Ecto neural progenitor cell (in vitro differentiated cells): ENCODE measurements at places on chromosomes 13 and 19.
A peak's percentile ranks its signal among the peaks of the same experiment; 100 is the strongest.

DNA sequence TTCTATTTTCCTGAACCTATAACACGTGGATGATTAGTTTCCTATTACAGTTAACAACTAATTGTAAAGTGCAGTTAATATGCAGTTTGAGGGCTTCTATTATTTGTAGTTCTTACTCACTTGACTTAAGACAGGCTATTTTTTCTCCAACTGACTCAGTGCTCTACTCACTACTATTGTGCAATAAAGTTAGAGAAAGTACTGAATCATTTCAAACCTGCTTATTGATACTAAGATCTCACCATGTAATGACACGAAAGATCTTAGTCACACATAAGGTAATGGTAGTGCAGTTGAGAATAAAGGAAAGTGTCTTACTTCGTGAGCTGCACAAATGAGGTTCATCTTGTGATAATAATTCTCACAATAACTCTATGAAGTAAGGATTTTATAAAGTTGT is 22.8 kb upstream of the ITM2B start:
- DNase-seq = no peak

GRCh38 chr13:65260946-65261891 is 1968.9 kb downstream of the PCDH9 start:
- no peak for DNase-seq

- no peak for DNase-seq
These were observed 101.2 kb downstream of the SPRY2 start for GRCh38 chr13:80239571-80240255.

DNA sequence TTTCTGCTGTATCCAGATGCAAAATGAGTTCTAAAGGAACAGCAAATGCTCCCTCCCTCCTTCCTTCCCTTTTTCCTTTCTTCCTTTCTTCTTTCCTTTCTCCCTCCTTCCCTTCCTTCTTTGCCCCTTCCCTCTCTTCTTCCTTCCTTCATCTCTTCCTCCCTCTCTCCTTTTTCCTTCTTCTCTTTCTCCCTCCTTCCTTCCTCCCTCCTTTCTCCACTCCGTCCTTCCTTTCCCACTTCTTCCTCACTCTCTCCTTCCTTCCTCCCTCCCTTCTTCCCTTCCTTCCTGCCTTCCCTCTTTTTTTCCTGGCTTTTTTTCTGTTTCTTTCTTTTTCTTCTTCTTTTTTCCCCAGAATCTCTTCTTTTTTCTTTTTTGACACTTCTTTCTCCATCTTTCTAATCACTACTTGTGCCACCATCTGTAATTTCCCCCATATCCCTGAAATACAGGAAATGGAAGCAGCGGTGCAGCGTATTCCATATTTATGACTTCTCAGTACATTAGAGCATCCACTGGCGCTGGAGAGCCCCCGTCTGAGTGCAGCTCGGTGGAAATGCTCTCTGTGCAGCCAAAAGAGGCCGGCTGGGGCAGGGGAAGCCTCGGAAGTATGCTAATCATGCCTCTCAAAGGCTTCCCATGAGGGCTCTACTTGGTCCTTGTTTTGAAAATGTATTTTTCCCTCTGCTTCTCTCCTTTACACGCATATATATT is 275.6 kb downstream of the TSHZ3 start:
- no peak for DNase-seq

- DNase-seq = no peak
These were observed 33.6 kb upstream of the EPHX3 start for GRCh38 chr19:15265850-15266248.

DNA sequence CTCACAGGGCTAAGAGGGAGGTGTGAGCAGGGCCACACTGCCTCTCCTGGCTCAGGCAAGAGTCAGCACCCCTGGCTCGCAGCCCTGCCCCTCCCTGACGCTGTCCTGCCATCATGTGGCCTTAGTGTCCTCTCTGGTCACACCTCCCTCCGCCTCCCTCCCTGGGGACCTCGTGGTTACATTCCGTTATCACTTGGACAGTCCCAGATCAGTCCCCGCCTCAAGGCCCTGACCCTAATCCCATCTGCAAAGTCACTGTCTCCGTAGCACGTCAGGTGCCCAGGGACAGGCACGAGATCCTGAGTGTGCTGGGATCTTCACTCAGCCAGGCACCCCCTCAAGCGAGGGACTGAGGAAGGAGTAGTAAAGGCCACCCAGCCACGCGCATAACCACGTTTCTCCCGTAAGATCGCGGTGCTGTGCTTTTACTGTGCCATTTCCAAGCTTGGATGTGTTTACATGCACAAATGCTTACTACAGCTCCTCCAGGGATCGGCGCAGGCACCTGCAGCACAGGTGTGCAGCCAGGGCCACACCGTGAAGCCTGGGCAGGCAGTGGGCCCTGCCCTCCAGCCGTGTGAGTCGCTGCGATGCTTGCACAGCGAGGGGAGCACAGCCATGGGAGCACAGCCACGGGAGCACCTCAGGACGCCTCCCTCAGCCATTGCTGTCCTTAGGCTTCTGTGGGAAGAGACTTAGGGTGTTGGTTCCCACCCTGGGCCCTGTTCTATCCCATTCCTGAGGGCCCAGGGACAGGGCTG is 10.7 kb upstream of the TMEM255B start:
- DNase-seq = no peak

- DNase-seq = no peak
These were observed 11.0 kb upstream of the C2CD4C start for GRCh38 chr19:419721-420515.

DNA sequence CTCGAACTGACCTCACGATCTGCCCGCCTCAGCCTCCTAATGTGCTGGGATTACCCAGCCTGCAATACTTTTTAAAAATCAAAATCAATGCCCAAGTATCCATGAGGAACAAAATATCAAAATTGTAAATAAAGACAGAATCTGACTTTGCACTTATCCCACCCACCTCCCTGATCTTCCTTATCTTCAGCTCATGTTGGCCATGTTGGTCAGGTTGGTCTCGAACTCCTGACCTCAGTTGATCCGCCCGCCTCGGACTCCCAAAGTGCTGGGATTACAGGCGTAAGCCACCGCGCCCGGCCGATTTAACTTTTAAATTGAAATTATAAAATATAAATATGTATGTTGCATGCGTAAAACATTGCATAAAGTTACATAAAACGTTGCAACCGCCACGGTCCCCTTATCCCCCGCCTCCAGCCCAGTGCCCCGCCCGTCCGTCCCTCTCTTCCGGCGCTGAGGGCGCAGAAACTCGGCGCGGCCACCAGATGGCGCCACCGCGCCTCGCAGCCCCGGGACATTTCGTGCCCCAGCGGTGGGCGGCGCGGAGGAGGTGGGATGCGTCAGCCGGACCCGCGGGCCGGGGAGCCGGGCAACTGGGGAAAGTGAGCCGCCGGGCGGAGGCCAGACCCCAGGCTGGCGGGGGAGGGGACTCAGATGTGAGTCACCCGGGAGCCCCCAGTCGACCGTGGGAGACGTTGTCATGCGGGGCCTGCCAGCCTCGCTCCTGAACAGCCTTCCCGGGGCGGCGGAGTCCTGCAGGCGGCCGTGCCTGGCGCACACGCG is 1.5 kb upstream of the GADD45B start:
- peak; percentile 93 for DNase-seq

- DNase-seq = no peak
These were observed 615.8 kb downstream of the DIAPH3 start for GRCh38 chr13:59547950-59548349.

DNA sequence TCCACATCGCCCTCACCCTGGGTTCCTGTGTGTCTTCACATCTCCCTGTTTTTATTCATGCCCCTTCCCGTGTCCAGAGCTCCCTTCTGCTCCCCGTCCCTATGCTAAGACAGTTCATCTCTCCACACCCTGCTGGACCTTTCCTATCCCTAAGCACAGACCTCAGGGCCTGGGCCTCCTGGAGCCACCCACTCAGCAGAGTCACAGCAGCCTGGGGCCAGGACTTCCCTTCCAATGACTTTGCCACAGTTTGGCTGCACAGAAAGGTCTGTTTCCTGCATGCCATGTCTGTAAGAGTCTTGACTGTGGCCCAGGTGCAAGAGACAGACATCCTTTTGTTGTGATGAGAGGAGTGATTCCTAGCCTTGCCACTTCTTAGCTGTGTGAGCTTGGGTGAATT is 470.7 kb downstream of the TSHZ3 start:
- no peak for DNase-seq

DNA sequence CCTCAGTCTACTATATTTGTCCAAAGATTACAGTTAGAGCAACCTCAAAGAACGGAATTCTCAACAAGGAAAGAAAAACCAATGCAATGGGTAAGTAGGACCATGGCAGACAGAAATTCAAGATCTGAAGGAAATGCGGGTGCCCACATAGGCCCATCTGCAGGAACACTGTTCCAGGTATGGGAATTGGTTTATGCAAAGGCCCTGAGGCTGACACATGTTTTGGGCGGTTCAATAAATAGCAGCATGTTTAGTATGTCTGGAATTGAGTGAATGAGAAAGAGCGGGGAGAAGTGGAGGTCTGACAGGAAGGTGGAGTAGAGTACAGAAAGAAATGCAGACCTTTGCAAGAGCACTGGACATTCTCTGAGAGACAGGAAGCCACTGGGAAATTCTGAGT is 164.7 kb upstream of the KLF12 start:
- no peak for DNase-seq

DNA sequence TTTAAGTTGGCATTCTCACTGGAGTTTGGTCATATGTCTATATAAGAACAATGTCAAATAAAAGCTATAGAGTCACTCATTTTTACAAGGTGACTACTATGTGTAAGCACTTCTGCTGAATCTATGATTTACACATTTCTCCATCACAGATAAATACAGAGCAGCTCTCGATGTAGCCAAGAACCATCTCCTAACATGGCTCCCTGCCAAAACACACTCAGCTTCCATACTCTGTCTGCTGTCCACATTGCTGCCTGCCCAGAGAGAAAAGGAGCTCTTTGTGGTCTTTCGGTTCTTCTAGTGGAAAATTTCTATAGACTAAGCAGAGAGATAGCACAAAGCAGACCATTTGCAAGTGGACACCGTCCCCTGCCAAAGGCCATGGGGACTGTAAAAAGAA is 190.9 kb upstream of the KLF12 start:
- DNase-seq = no peak

GRCh38 chr13:31801088-31801487 is 61.8 kb downstream of the RXFP2 start:
- DNase-seq = no peak

GRCh38 chr13:113423520-113424163 is 29.6 kb downstream of the ADPRHL1 start:
- no peak for DNase-seq
